ENCODE measurements at places on chromosomes 7 and 10.
A peak's percentile ranks its signal among the peaks of the same experiment; 100 is the strongest.

- DNase-seq = peak; percentile 94
Observed at GRCh38 chr7:138459413-138460175, 465 bp upstream of the TRIM24 start.

- no peak for DNase-seq
Observed at GRCh38 chr10:1395025-1395480, 338.9 kb downstream of the WDR37 start.

DNA sequence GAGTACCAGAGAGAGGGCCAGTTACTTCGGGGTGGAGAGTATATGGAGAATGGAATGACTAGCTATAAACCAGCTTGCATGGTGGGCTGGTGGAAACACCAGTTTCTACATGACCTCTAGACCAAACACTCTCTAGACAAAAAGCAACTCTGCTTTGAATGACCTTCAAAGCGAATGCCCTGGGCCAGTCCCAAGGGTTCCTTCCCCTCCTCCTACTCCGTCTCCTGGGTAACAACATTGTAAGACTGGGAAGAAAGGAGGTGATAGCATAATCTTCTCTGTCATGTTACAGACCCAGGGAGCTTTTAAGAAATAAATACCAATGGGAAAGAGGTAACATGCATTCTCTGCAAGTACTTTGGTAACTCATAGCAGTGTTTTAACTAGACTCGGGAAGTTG, 7.4 kb downstream of the HK1 start:
- DNase-seq = no peak

DNA sequence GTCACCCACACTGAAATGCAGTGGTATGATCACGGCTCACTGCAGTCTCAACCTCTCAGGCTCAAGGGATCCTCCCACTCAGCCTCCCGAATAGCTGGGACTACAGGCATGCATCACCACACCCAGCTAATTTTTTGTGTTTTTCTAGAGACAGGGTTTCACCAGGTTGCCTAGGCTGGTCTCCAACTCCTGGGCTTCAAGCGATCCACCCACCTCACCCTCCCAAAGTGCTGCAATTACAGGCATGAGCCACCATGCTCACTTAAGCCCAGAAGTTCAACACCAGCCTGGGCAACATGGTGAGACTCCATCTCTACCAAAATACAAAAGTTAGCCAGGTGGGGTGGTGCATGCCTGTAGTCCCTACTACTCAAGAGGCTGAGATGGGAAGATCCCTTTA, 33.5 kb downstream of the GDI2 start:
- no peak for DNase-seq

DNA sequence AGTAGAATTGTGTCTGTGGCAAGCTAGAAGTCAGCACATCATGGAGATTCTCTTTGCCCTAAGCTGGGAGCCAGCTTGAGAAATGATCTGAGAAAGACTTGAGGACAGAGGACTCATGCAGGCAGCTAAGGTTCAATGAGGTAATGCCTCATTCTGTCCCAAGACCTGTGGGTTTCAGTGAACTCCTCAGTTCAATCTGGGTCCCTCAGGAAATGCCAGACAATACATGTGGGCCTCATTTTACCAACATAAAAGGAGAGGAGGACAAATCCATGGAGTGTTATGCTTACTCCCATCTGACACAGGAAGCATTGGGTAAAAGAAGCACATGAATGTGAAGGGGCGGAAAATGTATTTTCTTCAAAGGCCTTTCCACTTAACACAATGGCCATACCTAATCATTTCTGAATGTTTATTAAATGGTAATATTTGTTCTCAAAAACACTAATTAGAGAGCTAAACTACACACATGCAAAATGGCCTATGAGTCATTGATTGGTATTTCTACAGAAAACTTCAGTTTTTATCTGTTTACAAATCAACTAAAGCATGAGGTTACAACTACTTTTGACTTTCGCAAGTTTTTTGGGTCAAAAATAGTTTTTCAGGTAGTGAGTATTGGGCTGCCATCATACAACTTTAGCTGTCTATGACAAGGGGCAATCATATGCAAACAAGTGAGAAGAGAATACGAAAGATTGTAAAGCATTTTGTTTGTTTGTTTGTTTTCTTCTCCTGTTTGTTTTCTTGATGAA, 205.3 kb downstream of the CHRM2 start:
- no peak for DNase-seq

GRCh38 chr10:106078895-106079576, 1085.5 kb downstream of the SORCS1 start:
- DNase-seq = peak; percentile 1

GRCh38 chr10:122341141-122341810, 33.2 kb upstream of the PLEKHA1 start:
- no peak for DNase-seq

DNA sequence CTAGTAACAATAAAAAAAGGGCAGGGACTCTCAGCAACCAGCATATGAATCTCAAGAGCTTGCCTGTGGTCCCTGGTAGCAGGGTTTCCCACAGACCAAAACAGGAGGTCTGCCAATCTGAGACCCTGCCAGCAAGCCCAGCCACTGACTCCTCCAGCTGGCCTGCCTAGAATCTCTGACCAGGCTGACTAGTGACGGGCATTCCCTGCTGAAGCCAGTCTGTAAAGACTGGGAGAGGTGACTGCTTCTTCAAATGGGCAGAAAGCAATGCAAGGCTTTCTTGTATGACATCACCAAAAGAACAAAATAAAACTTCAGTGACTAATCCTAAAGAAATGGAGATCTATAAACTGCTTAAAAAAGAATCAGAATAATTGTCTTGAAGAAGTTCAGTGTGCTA, 249.4 kb downstream of the TCF7L2 start:
- DNase-seq = no peak

DNA sequence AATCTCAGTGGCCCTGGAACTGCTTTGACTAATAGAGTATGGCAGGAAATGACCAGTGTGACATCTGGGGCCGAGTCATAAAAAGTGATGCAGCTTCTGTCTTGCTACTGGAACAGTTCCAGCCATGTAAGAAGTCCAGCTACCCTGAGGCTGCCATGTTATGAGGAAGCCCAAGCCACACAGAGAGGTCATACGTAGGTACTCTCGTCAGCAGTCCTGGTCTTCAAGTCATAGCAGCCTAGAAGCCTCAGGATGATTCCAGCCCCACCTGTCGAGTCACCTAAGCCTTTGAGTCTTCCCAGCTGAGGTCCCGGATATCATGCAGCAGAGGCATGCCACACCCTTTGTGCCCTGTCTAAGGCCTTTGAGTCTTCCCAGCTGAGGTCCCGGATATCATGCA, 92.1 kb downstream of the PPP1R3C start:
- no peak for DNase-seq

DNA sequence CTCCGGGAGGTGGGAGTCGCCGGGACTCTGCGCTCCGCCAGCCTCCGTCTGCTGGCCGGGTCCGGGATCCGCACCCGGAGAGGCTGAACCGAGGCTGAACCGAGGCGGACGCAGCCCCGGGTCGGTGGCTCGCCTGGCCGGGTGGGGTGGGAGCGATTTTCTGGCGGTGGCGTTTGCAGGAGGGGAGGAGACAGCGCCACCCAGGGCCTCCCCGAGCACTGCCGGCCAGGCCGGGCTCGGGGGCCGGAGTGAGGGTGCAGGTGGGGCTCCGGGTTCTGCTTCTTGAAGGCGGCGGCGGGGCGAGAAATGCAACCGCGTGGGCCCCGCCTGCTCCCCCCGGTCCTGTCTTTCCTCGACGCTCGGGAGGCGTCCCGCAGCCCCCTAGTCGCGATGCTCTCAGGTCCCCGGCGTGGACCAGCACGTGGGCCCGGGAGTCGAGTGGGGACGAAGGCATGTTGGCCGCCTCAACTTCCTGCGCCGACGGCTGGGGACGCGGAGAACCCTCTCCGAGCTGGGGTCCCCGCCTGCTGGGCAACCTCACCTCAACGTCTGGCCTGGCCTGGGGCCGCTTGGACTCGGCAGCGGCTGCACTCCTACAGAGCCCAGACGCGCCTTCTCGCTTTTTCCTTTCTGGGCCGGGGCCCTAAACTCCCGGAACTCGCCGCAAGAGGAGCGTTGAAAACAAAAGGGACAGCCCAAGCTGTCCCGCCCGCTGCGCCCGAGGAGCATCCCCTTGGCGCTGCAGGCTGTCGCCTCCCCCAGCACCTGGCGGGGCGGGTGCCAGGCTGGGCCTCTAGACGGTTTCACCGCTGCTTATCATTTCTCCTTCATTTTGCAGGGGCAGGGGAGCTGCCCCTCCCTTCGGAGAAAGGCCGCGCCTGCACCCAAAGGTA, 25.2 kb upstream of the VAX1 start:
- DNase-seq = no peak

GRCh38 chr10:127561647-127562046, 12.5 kb downstream of the NPS start:
- DNase-seq = no peak

Data from brain pericyte (primary cell).